Naive B cell (primary cell): ENCODE measurements at places on chromosomes 7 and 10. TPM values are rescaled to one million over a fixed set of nuclear protein-coding genes. Genes with fewer than 3 reads are reported as not detected.
A peak's percentile ranks its signal among the peaks of the same experiment; 100 is the strongest.

Gene SFTPA1
- polyA plus RNA-seq, result not detected

Gene GPNMB
- polyA plus RNA-seq, result not detected

Gene CALML3
- not detected for polyA plus RNA-seq

Gene KIAA1217
- polyA plus RNA-seq, result not detected

Gene STK31
- polyA plus RNA-seq, result 0.06 TPM

Gene TAS2R3
- not detected for polyA plus RNA-seq

Gene HYAL4
- not detected for polyA plus RNA-seq

Gene TEX36
- polyA plus RNA-seq, result not detected

- DNase-seq, result no peak
These were observed 111.5 kb downstream of the PLXNA4 start for GRCh38 chr7:132464740-132465139.

DNA sequence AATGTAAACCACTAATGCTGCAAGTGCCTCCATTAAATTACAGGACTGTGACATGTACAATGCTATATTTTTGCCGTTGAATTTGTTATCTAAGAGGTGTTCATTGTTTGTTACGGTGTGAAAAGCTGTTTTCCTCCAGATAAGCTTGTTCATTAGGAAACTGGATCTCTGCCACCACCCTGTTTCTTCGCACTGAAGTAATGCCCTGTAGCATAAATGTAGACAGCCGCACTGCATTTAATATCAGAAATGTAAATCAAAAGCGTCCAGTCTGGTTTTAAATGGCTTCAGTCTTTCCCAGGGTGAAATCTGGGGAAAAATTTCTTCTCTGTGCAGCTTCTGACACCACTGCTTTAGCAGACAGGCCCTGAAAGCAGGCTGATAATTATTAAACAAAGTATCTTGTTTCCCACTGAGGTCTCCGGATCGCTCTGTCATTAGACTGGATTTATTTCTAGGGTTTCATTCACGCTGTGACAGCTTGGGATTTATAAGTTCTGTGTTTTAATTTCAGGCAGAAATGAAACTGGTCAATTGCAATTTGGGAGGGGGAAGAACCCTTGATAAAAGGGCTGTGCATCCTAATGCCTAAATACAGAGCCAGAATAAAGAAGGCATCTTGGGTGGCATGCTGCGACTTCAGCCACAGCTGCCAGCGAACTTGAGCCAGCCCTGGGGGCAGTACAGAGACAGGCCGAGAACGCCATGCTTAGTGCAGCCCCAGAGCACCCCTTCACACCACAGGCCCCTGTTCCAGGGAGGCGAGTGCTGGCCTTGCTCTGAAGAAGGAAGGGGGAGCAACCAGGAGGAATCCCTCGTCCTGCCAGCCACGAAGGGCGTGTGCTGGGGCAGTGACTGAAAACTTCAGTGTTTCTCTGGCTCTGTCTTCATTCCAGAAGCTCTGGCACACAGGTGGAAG is 547.7 kb upstream of the GALNT17 start:
- DNase-seq, result no peak

DNA sequence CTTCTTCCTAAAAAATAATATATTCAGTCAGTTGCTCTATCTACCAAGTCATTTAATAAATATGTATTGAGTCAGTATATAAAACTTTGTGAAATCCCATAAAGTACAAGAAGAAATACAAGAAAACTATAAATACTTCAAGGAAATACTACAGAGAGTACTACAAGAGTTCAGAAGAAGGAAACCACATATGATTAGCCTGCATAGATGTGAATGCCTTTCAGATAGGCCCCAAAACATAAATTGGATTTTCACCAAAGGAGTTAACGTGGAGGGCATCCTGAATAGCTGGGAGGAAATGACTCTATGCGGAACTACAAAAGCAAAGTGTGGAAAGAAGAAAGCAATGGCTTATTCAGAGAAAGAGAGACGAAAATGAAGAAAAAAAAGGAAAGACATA is 120.1 kb downstream of the LRRN3 start:
- DNase-seq, result no peak

DNA sequence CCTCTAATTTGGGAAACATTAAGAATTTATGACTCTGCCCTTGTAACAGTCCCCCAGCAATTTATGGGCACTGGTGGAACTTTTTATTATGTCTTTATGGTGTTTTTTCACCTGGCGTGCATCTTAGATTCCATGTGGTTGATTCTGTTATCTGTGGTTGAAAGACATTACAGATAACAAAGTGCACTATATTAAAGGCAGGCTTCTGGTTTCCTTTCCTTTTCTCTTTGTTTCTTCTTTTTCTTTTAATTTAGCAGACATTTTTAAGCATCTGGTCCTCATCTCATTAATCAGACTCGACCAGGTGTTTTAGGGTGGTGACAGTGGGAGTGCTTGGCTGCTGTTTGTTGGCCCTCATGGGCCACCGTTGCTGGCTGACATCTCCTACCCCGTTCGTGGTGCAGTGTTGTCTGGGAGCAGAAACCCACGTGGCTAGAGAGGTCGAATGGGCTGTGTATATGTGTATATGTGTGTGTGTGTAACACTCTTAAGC is 77.4 kb downstream of the LRMDA start:
- no peak for DNase-seq

- no peak for DNase-seq
These were observed 96.7 kb downstream of the SEMA3D start for GRCh38 chr7:85090143-85090542.

DNA sequence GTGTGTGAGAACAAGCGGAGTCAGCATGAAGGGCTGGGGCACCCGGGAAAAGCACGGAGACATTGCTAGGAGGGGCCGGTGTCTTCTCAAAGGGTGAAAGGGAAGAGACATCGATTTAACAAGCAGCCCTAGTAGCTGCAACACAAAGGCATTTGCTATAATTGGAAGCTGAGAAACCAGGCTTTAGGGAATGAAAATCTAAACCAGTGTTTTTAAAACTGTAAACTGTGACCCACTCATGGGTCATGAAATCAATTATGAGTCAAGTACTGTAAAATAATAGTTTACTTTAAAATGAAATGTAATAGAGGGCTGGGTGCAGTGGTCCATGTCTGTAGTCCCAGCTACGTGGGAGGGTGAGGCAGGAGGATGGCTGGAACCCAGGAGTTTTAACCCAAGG is 128.7 kb upstream of the RHEB start:
- no peak for DNase-seq

DNA sequence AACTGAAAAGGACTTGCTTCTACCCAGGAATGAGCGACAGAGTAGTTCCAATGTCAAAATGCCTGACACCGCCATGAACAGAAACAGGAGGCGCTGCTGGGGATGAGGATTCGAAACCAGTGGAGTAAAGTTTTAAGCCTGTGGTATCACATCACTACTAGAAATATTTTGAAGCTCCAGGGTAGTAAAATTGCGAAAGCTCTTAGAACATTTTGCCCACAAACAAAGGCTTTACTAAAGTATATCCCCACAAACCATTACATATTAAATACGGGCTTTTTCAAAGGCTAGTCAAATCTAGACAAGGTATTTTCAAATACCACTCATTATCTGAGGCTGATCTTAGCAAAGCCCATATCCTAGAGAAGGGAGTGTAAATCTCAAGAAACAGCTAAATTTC is 2.4 kb downstream of the PRDX3 start:
- DNase-seq, result no peak

- no peak for DNase-seq
These were observed 30.8 kb downstream of the LSMEM1 start for GRCh38 chr7:112511451-112512202.

- DNase-seq, result no peak
These were observed 274.4 kb downstream of the THSD7A start for GRCh38 chr7:11557627-11558026.

DNA sequence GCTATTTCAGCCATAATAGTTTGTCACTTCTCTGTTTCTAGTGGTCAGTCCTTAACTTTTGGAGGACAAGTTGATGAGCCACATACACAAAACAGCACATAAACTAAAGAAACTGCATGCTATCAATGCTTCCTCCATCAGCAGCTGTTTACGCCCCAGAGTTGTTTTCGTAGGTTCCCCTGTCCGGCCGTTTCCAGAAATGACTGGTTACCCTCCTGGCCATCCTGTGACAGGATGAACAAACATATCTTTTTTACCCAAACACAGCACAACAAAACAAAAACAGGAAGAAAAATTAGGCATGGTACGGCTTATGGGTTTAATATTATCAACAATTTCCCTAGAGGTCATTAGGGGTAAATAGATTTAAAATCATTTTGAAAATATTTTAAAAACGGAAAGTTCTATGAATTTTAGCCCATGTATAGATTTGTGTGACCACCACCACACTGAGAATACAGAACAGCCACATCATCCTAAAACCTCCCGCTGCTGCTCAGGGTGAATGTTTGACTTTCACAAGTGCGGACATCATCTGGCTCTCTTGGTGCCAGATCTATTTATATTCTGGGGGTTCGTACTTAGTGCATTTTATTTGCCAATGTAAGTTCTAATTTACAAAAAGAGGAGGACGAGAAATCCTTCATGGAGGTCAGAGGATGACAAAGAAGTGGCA is 74.8 kb downstream of the HIPK2 start:
- DNase-seq, result no peak

GRCh38 chr10:31929261-31930022 is 811 bp upstream of the ARHGAP12 start:
- peak; percentile 33 for DNase-seq

- DNase-seq, result no peak
These were observed 72.8 kb upstream of the KAT6B start for GRCh38 chr10:74753442-74754211.

DNA sequence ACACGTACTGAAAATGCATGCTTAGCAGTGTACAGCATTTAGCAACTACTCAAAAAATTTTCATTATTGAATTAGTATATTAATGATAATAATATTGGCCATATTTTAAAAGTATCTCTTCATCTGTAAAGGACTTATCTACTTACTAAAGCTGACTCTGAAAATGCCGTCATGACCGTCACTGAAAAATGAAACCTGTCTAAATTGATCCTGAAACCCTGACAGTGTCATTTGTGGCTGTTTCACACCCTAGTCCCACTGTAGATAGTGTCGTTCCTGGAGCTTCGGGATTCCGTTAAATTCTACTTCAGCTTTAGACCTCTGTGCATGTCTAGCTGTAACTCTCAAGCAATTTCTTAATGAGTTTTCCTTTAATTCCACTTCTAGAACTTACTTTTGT is 35.8 kb upstream of the EZH2 start:
- DNase-seq, result no peak

DNA sequence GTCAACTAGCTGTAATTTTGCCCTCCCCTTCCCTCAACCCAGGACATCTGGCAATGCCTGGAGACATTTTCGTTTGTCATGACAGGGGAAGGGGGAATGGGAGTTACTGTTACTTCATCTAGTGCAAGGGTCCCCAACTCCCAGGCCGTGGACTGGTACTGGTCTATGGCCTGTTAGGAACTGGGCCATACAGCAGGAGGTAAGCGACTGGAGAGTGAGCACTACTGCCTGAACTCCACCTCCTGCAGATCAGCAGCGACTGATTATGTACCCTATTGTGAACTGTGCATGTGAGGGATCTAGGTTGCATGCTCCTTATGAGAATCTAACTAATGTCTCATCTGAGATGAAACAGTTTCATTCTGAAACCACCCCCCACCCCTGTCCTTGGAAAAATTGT is 22.6 kb upstream of the SMIM30 start:
- no peak for DNase-seq

DNA sequence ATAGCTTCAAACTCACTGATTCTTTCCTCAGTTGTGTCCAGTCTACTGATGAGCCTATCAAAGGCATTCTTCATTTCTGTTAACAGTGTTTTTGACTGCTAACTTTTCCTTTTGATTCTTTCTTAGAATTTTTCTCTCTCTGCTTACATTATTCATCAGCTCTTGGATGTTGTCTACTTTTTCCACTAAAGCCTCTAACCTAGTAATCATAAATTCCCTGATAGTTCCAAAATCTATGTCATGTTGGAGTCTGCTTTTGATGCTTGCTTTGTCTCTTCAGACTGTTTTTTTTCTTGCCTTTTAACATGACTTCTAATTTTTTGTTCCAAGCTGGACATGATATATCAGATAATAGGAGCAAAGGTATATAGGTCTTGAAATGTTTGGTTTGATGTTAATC is 78.0 kb downstream of the ADAM22 start:
- DNase-seq, result no peak

GRCh38 chr10:73926152-73926764 is 15.3 kb downstream of the PLAU start:
- no peak for DNase-seq

DNA sequence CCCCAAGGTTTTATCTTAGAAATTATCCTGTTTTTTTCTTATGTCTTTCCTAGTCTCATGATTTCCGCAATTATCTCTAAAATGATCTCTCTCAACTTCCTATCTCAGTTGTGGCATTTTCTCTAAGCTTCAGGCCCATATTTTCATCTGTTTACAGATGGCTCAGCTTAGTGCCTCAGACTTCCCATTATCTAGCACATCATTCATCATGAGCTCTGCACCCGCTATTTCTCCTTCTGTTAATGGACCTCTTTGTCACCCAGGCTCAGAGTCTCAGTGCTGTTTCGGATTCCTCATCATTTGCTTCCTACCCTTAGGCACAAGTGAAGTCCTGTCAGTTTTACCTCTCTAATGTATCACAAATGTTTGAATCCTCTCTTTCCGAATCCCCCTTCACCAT is 84.1 kb downstream of the BMPR1A start:
- no peak for DNase-seq

- DNase-seq, result no peak
These were observed 41.7 kb upstream of the CALD1 start for GRCh38 chr7:134737566-134738345.
